ENCODE measurements at places on chromosomes 7 and 10. TPM values are rescaled to one million over a fixed set of nuclear protein-coding genes. Genes with fewer than 3 reads are reported as not detected.

Gene PKD2L1
- 0.07 TPM for total RNA-seq

Gene SH2D4B
- not detected for total RNA-seq

Gene RTKN2
- 0.58 TPM for total RNA-seq

Gene CEP55
- 66.7 TPM for total RNA-seq

Gene ADRB1
- 0.98 TPM for total RNA-seq

Gene CPA5
- not detected for total RNA-seq

Gene CTAGE6
- not detected for total RNA-seq

Gene TMEM229A
- not detected for total RNA-seq

Gene SPDYE2B
- not detected for total RNA-seq

Gene RAB19
- total RNA-seq = not detected

Gene H2AZ2
- total RNA-seq = 267 TPM

Gene MRLN
- not detected for total RNA-seq

Gene INMT
- total RNA-seq = not detected

Gene MCU
- total RNA-seq = 36.9 TPM

Gene ENKUR
- total RNA-seq = not detected

Gene GJD4
- not detected for total RNA-seq

Measured in A549 treated with RU486 at 1 μM for 4 hours (cell line).